ENCODE measurements at places on chromosomes 4 and X.

DNA sequence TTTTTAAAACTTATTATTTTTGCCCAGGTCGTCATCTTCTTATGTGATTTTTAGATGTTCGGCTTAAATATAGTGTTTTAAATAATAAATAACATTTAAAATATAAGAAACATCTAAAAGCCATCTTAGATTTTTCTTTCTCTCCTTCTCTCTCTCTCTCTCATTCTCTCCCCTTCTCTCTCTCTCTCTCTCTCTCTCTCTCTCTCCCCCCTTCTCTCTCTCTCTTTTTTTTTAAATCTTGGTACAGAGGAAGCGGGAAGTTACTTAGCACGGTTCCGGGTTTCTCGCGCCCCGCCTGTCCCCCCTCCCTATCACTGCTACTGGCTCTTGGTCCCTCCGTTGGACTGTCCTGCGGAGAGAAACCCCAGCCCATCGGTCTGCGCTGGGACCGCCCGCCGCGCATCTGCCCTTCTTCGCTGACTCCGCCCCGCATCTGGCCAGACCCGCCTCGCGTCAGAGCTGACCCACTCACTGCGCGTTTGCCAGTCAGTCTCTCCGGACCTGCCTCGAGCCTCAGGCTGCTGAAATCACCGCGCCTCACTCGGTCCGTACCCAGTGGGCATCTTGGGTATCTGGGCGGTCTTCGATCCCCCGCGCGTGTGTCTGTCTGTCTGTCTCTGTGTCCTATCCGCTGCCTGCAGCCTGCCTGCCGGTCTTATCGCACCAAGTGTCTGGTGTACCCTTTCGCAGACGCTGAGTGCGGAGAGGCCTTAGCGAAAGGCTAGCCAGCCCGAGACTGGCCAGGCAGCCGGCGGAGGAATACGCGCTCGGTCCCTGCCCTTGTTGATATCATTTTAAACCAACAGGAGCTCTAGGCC, at the start of gene PABPC5:
TSS of gene PABPC5 (plus strand) at position 489 of the 818 bp plus-strand sequence. CDS start 739 bp downstream, outside the sequence.
- peak; percentile 62 for DNase-seq

DNA sequence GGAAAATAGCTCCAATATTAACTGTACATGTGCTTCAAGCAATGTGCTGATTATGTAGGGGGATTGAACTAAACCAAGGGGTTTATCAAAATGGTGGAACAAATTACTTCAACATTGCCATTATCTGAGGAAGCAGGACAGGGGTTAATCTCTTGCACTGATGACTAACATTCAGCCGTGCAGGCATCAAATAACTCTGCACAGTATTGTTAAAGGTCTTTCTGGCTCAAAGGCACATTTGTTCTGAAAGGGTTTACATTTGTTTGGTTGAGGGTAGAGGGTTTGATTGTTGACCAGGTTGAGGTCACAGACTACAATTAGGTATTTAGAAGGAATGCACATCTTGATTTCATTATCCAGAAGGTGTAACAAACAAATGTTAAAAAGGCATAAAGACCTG, 32.2 kb upstream of the CCSER1 start:
- DNase-seq = no peak

- no peak for DNase-seq
Measured at GRCh38 chr4:18155067-18156041, 133.8 kb upstream of the LCORL start.

GRCh38 chrX:151177141-151178027, 1.0 kb downstream of the GPR50 start:
- DNase-seq = no peak

GRCh38 chrX:111095974-111096895, at the start of gene PAK3:
PAK3 (plus strand) TSS chrX:111096191; CDS start chrX:111123104, 26,913 bp downstream.
- DNase-seq = peak; percentile 13

DNA sequence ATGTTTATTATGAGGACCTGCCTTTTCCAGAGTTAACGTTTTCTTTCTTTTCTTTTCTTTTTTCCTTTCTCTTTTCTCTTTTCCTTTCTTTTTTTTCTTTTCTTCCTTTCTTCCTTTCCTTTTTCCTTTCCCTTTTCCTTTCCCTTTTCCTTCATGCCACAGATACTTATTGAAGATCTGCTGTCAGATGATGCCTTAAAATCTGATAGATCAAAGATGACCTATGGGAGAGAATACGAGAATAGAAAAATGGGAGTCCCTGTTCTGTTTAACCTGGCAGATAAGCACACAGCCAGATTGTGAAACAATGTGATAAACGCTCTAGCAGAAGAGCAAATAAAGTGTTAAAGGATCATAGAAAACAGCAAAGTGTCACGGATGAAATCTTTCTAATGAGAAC, 38.9 kb downstream of the AFF1 start:
- no peak for DNase-seq

DNA sequence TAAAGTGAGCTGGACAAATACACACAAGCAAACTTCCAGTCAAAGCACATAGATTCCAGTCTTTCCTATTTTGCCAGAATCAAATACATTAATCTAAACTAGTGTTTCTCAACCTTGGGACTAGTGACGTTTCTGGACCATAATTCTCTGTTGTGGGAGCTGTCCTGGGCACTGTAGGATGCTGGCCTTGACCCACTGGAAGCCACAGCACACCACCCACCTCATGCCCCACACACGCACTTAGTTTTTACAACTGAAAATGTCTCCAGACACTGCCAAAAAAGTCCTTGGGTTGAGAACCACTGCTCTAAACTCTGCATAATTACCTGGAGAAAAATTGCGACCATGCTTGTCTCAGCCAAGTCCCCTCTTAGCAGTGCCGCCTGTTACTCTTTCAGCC, 57.6 kb downstream of the MAP3K15 start:
- DNase-seq = no peak

DNA sequence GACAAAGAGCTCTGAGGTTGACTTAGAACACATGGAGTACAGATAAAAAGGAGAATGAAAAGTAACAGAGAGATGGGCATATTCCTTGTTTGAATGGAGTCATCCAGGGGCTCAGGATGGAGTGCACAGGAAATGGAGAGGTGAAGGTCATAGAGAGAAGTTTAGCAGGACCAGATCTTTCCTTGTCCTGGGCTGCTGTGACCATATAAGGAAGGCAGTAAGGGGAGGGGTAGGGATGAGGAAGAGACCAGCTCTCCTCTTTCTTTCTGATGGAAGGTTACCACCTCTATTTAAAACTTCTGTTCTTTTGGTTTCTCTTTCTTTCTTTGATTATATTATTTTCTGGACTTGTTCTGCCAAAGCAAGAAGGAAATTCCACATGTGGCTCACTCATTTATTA, 27.0 kb downstream of the AR start:
- DNase-seq = no peak

DNA sequence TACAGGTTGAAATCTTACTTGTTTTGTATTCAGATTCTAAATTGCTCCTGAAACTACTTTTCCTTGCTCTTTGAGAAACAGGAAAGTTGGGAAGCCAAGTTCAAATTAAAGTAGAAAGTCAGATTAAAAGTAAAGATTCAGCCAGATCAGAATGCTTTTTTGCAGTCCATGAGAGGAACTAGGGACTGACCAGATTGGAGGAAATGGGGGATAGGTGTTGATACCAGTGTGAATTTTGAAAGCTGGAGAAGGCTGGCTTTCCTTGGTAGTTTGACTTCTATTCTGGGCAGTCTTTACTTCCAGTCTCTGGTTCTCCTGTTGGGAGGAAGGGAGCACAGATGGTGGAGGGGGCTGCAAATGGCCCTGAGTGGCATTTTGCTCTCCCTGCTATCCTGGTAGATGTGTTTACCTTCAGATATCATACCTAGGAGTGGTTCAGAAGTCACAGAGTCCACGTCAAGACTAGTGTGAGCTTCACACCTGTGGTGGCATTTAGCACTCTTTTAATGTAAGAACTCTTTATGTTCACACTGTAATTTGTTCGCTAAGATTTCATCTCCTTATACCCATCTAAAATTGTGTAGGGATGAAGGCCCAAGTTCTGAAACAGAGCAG, 68.8 kb downstream of the FNIP2 start:
- no peak for DNase-seq

GRCh38 chrX:96004386-96004785, 680.3 kb upstream of the DIAPH2 start:
- DNase-seq = no peak

DNA sequence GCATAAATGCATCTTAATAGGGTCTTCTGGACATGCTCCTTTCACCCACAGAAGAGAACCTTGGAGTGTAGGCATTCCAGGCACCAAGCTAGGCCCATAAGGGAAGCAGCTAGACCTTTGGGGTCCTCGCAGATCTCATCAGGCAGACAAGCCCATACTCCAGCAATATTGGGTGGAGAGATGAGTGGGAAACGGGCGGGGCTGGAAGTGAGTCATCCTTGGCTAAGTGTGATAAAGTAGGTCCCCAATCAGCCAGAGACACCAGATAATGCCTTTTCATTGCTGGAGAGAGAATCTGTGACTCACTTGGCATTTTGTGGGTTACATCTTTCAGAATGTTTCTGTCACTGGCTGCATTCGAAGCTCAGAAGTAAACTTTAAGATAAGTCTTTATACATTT, 133.3 kb upstream of the MBNL3 start:
- DNase-seq = no peak

DNA sequence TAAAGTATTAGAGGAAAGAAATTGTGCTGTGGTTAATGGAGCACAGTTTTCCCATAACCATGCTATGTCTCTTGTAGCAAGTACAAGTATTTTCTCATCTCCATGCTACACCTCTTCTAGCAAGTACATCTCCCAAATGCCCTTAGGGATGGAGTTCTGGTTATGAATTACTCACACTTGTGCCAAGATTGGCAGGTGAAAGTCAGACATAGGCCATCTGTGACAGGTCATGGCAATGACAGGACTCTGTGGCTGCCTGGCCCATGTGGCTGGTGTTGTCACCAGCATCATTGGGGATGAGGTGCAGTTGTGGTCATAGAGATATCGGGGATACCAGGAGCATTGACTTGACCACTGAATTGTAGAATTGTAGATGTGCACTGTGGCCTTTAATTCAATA, 310.2 kb downstream of the FAT4 start:
- DNase-seq = no peak

- no peak for DNase-seq
Measured at GRCh38 chr4:167196344-167197012, 37.8 kb downstream of the SPOCK3 start.

GRCh38 chrX:149948016-149948415, 9.7 kb upstream of the EOLA2 start:
- no peak for DNase-seq

DNA sequence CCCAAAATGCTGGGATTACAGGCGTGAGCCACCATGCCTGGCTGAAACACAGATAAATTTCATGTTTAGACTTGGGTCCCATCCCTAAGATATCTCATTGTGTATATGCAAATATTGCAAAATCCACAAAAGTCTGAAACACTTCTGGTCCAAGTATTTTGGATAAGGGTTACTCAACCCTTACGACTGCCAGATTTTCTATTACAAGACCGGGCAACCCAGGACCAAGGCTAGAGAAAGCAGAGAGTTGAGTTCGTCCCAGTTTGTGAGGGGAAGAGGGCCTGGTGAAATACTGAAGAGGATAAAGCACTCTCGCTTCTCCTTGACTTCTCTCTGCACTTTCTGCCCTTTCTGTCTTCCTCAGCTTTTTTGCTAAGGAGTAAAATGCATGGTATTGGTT, 34.5 kb downstream of the ZFX start:
- DNase-seq = no peak

- no peak for DNase-seq
Measured at GRCh38 chr4:159206427-159206871, 103.6 kb downstream of the RAPGEF2 start.

DNA sequence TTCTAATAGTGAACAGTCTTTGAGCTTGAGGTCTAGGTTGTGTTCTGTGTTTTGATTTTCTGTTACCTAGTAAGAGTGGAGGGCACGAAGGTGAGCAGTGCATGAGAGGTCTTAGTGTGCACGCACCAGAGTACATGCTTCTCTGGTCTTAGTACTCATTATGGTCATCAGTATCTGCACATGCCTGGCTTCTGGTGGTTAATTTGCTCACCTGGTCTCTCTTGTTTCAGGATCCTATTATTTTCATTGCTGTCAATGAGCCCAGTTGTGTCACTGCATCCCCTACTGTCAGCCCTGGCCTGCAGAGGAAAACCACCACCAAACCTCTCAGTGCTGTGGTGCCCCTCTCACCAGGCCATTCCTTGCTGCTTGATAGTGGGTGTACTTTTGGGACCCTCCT, 54.8 kb downstream of the NSUN7 start:
- no peak for DNase-seq

DNA sequence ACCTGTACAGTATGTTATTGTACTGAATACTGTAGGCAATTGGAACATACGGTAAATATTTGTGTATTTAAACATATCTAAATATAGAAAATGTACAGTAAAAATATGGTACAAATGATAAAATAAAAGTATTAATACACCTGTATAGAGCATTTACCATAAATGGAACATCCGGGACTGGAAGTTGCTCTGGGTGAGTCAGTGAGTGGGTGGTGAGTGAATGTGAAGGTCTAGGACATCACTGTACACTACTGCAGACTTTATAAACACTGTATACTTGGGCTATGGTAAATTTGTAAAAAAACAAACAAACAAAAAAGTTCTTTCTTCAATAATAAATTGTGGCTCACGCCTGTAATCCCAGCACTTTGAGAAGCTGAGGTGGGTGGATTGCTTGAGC, 52.4 kb upstream of the FHL1 start:
- no peak for DNase-seq

DNA sequence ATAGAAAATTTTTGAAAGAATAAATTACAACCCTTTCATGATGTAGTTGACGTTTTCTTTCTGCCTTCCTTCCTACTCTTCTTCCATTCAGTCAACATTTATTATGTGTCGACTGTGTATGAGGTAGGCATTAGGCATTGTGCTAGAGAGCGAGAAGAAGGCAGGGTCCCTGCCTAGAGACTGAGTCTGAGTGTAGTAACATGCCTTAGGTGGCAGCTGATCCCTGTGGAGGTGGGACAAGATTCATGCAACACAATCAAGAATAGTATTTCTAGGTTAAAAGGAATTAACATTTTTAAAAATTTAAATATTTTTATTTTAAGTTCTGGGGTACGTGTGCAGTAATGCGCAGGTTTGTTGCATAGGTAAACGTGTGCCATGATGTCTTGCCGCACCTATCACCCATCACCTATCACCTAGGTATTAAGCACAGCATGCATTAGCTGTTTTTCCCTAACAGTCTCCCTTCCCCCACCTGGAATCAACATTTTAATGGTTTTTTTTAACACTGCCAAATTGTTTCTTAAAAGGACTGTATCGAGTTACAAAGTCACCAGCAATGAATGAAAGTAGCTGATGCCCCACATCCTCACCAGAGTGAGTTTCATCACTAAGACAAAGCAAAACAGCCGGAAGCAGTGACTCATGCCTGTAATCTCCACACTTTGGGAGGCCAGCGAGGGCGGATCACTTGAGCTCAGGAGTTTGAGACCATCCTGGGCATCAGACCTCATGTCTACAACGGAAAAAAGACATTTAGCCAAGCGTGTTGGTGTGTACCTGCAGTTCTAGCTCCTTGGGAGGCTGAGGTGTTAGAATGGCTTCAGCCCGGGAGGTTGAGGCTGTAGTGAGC, 84.0 kb downstream of the WWC2 start:
- no peak for DNase-seq

- peak; percentile 2 for DNase-seq
Measured at GRCh38 chrX:111568354-111568753, 56.9 kb downstream of the SERTM2 start.

DNA sequence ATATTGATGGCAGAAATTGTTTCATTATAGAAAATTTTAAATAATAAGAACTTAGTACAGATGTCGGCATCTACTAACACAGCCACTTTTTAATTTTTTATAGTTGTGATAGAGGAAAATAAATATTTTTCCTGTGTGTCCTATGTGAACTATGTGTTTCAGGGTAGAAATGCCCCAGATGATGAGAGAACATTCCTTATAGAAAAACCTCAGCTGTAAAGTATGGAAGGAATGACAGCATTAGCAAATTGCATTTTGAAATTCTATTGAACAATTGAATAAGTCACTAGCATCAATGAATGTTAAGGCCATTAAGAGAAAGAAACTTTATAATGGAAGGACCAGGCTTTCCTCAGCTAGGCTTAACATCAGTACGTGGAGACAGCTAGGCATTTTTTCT, 149.2 kb downstream of the CFAP299 start:
- DNase-seq = no peak

Data from pons (tissue), 1 donor.